ENCODE measurements at places on chromosomes 5 and 9.

GRCh38 chr9:127058011-127058644, 64.3 kb downstream of the ANGPTL2 start:
- no peak for DNase-seq

DNA sequence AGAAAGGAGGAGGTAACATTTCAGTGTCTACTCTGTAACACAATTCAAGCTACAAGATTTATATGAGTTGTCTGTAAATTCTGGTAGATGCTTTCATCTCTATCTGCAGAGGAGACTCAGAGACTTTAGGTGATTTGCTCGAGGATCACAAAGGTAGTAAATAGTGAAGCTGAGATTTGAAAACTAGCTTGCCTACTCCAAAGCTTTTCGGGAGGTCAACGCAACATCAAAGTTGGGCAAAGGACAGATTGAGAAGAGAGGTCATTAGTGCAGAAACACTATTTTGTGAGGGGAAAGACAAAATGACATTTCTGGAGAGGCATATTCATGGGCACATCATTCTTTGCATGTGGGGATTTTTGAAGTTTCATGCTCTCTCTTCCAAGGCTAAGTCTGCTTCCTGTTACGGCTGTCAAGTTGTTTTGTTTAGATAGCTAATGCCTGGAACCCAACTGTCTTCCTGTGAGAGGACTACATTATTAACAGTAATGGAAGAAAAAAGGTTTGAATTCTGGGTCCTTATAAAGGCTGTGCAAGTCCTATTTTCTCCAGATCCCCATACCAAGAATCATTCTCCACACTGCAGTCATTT, 413.5 kb upstream of the ZNF462 start:
- DNase-seq: no peak

DNA sequence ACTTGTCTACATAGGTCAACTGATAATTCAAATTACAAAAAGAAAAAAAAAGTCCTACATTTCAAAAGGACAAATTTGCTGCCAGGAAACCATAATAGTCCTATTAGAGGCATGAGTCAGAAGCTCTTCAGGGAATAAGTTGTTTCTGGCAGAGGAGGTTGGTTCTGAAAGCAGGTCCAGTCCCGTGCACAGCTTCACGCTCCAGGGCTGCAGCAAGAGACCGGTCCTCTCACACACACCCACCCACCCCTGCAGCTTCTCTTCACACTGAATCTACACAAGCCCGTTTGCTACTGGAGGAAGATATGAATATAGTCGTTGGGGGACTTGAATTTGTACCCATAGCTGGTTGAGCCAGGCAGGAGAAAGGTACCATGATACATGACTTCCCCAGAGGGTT, 36.9 kb upstream of the SLC1A3 start:
- peak; percentile 25 for DNase-seq

- DNase-seq: no peak
Observed at GRCh38 chr9:125435776-125436612, 174.4 kb downstream of the GAPVD1 start.

Measured in bronchial epithelial cell (primary cell).